ENCODE measurements at places on chromosomes 3 and 15. TPM values are rescaled to one million over a fixed set of nuclear protein-coding genes. Genes with fewer than 3 reads are reported as not detected.

Gene ERICH6
- total RNA-seq, result not detected

Gene COL6A5
- total RNA-seq, result not detected

Gene DUOXA2
- not detected for total RNA-seq

Gene GHSR
- total RNA-seq, result not detected

Gene GOLIM4
- 7.6 TPM for total RNA-seq

Gene MAGI1
- total RNA-seq, result 0.38 TPM

Gene BFSP2
- not detected for total RNA-seq

Gene ZNF609
- total RNA-seq, result 34.1 TPM

Gene SLC6A20
- total RNA-seq, result 0.08 TPM

All from activated CD8-positive, alpha-beta memory T cell treated with anti-CD3 and anti-CD28 coated beads for 36 hours (primary cell).